ENCODE measurements at places on chromosomes 2 and 18. TPM values are rescaled to one million over a fixed set of nuclear protein-coding genes. Genes with fewer than 3 reads are reported as not detected.

The BCL11A gene
- total RNA-seq = 8.8 TPM

DNA sequence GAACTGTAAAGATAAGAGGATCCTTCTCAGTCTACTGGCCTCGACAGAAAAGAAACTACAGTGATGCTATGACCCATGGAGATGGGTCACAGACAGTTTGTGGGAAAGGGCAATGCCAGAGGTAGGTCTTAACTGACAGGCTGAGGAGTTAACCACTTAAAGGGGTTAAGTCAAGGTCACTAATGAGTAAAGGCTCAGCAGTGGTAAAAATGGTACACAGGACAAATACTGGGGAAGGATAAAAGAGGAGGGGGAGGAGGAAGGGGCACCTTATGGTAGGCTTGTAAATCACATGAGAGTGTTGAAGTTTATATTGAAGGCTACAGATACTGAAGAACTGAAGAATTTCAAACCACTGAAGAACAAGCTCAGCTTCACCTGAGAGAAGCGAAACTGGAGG, 9.9 kb downstream of the IER3IP1 start:
- H3K4me1 ChIP-seq = no peaks in the 10 kb centered on the region
- DNase-seq = no peak
- H3K36me3 ChIP-seq = no peaks in the 10 kb centered on the region
- H3K27me3 ChIP-seq = no peaks in the 10 kb centered on the region
- no peak overlapping the region for H3K4me3 ChIP-seq
- H3K27ac ChIP-seq = no peak overlapping the region

GRCh38 chr2:129004485-129004884, 685.8 kb upstream of the HS6ST1 start:
- H3K27me3 ChIP-seq = no peaks in the 10 kb centered on the region
- no peaks in the 10 kb centered on the region for H3K4me1 ChIP-seq
- no peak overlapping the region for H3K27ac ChIP-seq
- no peaks in the 10 kb centered on the region for H3K36me3 ChIP-seq
- no peak for DNase-seq

The MC5R gene
- total RNA-seq = not detected

GRCh38 chr2:207734636-207735512, 23.4 kb downstream of the CCNYL1 start:
- H3K27me3 ChIP-seq = no peaks in the 10 kb centered on the region
- DNase-seq = no peak
- no peak overlapping the region for H3K27ac ChIP-seq
- no peaks in the 10 kb centered on the region for H3K36me3 ChIP-seq

DNA sequence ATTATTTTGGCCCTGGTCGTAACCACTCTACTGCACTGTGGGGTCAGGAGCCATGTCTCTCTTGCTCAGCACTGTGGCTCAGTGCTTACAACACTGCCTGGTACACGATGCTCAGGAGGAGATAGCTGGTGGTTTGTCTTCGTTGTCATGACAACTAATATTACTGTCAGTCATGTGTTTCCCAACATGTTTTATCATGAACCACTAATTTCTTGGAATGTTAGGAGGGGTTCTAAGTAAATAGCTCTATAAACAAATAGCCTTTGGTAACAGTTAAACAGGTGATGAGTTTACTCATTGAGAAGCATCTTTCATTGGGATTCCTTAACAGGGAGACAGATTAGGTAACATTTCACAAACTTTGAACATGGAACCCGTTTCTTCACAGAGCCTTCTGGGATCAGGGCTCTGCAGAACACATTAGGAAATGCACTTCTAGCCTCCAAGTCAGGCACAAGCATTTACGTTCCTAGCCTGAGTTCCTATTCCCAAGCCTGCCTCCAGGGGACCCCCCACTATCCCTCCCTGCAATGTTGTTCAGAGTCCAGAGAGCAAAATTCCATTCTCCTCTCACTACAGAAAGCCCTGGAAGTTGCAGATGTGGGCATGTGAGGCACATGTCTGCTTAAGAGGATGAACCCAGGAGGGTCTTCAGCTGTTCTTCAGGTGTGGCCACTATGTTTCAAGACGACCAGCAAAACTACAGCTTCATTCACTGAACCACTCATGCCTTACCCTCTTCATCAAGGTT, 6.4 kb upstream of the RBM44 start:
- H3K4me3 ChIP-seq = no peak overlapping the region
